ENCODE measurements at places on chromosomes 13 and 19.

DNA sequence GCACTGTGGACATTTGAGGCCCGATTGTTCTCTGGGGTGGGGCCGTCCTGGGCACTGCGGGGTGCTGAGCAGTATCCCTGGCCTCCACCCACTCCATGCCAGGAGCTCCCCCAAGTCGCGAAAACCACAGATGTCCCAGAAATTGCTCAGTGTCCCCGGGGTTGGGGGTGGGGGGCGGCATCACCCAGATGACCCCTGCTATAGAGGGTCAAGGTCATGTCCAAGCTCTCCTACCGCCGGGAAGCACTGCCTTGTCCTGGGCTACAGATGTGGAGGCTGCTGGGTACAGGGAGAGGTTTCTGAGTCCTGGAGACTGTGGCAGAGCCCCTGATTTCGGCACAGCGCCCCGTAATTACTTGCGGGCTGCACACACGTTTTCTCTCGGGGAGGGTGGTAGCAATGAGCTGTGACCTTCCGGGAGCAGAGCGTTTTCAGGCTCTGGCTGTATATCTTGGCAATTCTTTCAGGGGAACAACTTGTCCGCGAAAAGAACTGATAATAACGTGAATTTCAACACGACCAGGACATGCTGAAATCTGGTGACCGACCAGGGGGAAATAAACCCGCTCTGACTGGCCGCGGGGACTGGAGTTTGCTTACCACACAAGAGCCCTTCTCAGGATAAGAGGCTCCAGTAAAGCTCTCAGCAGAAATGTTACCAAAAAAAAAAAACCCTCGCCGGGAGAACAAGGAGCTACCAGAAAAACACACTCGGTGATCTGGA is 68.1 kb downstream of the GNG7 start:
- DNase-seq = no peak

- no peak for DNase-seq
Measured at GRCh38 chr19:48308631-48309586, 16.4 kb upstream of the EMP3 start.

DNA sequence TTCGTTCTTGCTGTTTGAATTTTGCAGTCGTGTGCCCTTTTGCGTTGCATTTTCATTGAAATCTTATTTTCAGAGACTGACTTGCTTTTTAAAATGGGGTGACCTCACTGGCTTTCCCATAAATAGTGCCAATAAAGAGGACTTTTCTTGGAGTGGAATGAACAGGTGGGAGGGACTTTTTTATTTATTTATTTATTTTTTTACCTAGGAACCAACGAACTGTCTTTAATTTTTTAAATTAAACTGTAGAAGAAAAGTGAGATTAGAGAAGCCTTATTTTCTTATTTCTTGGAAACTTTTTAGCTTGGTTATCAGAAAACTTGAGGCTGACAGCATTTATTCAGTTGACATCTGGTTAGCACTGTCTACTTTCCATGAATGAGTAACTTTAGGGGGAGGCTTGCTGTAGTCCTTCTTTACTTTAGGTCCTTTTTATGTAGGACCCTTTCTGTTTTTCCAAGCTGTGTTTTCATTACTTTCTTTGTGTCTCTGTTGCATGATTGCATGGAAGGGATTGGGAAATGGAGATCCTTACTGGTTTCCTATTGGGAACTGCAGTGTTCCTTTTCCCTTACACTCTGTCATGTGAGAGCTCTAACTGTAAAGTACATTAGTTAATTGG is 1.7 kb downstream of the SLAIN1 start:
- no peak for DNase-seq

- no peak for DNase-seq
Measured at GRCh38 chr13:24091080-24091479, 69.4 kb upstream of the SPATA13 start.

DNA sequence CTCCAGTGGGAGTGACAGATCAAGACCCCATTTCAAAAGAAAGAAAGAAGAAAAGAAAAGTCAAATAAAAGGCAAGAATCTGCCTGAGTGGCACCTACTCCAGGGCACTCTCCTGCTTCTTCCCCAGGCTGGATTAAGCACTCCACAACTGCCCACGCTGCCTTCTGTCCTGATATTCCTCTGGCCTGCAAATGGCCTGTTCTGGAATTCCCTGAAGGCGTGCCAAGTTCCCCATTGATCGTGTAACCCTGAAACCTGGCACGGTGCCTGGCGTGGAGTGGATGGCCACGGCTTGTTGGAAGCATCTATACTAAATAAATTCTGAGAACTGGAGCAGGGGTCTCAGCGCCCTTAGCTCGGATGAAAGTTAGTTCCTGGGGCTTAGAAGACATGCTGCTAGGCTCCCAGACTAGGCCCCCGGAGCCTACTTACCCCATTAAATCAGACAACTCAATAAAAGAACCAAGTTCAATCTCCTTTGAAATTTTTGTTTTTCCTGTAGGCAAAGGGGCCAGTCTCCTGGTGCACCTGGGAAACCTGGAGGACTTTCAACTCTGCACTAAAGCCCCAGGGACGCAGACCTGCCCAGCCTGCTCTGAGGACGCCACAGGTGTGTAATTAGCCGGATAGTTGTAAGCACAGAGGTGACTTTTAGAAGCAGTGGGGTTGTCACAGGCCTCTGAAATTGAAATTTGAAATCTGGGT is 21.9 kb downstream of the ANKRD27 start:
- DNase-seq = no peak

GRCh38 chr19:36745870-36746269 is 26.7 kb downstream of the ZNF850 start:
- DNase-seq = no peak

DNA sequence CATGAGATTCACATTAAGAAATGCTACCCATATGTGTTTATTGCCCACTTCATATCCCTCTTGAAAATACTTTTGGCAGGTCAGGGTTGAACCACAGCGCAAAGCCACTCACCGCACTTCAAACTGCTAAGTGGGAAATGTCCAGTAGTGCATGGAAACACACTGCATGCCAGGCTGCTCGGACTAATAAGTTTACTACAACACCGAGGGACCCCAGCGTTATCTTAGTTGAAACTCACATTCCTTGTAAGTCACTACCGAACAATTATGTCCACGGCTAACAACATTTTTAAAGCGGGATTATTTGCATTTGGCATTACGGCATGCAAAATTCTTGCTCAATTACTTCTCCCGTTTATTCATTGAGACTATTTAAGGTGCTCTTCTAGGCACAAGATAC is 4.0 kb downstream of the BRD4 start:
- no peak for DNase-seq

GRCh38 chr13:93437081-93437480 is 210.5 kb downstream of the GPC6 start:
- no peak for DNase-seq

GRCh38 chr19:10412257-10412977 is 7.9 kb upstream of the PDE4A start:
- DNase-seq = no peak

DNA sequence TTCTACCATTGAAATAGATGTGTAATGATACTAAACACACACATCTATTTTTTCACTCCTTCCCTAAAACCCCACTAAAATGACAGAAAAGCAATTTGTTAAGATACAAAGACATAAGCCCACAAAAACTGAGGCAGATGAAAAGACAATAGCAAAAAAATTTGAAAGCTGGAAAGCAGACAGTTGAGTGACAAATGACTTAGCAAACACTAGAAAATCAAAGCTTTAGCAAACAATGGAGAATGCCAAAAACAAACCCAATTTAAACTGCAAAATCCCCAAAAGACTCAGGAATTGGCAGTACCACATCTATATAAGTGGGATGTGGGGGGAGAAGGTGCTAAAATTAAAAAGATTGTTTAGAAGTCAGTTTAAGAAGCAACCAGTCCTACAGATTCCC is 9.5 kb downstream of the TSC22D1 start:
- DNase-seq = no peak

DNA sequence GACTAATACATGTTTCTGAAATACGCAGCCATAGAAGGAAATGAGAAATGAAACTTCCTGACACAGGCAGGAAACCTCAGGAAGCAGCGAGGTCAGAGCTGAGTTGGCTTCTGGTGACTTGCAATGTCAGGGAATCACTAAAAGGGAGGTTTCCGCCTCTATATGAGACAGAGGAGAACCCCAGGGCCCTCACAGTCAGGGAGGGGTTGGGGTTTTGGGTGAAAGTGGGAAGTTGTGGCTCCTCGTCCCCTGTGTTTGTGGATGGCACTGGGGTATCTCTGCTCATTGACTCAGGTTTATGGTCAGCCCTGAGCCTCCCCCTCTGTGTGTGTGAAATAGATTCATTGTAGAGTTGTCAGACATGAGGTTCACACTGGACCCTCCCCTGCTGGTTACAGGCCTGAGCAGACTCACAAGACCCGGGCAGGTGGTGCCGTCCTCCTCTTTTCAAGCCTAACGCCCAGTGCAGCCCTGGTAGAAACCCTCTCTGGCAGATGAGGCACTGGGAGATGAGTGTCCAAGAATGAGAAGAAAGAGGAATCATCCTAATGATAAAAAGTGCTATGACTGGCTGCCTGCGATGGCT is 5.5 kb upstream of the LILRA6 start:
- DNase-seq = no peak

- DNase-seq = no peak
Measured at GRCh38 chr13:113855931-113856715, 7.8 kb downstream of the GAS6 start.

DNA sequence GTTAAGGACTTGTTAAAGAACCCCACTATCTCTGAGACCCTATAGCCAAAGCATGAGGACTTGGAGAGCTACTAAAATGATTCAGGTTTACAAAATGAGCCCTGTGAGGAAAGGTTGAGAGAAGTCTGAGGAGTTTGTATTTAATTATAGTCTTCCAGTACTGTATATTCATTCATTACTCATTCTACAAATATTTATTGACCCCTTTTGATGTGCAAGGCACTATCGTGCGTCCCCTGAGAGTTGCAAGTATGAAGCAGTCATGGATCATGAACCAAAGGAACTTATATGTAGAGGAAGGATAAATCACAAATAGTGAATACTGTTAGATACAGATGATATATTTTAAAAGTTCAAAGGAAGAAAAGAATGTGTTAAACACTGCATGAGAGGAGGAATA is 84.4 kb downstream of the DNAJC15 start:
- no peak for DNase-seq

DNA sequence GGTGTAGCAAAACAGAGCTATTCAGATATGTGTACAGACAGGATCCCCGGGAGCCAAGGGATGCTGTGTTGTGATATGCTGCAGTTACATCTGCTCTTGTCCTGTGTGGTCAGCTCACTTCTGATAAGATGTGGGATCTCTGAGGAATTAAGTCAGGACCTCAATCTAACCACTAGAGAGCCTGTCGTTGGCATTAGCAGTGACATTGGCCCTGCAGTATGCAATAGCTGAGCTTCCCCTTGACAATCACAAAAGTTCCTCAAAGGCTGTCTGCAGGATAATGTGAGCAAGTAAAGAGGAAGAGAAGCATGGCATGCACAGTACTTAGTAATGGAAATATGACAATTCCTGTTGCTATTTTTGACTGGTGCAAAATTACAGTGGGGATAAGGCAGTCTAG is 203.4 kb upstream of the MIR17HG start:
- no peak for DNase-seq

DNA sequence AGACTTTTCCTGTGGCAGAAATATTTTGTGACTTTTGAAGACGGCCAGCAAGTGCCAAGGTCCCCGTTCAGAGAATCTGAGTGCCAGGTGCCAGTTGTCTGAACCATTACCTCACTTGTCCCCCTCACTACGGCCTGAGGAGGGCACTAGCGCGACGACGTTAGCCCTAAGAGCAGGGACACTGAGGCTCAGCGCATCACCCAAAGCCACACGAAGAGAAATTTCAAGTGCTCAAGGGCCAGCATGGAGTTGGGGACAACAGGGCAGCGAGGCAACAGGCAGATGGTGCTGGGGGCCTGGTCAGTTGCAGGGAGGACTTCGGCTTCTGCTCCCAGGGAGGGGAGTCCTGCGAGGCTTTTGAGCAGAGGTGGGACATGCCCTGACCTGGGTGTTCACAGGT is 9.5 kb upstream of the TYK2 start:
- no peak for DNase-seq

DNA sequence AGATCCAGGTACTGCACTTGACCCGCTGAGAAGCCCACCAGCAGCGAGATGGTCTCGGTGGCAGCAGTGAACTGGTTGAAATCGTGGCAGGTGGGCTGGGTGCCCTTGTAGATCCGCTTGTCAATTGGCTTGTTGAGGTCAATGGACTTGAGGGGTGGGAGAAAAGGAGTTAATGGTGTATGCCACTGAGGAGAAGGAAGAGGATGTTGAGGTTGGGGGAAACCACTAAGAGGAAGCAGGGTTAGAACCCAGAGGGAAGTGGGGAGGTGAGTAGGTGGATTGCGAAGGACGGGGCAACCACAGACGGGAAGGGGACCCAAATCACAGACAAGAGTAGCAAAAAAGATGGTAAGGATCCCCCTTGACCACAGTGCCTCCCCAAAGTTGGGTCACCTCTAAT is 1.7 kb downstream of the DMWD start:
- no peak for DNase-seq

GRCh38 chr13:113918580-113918979 is 54.7 kb upstream of the GAS6 start:
- no peak for DNase-seq

DNA sequence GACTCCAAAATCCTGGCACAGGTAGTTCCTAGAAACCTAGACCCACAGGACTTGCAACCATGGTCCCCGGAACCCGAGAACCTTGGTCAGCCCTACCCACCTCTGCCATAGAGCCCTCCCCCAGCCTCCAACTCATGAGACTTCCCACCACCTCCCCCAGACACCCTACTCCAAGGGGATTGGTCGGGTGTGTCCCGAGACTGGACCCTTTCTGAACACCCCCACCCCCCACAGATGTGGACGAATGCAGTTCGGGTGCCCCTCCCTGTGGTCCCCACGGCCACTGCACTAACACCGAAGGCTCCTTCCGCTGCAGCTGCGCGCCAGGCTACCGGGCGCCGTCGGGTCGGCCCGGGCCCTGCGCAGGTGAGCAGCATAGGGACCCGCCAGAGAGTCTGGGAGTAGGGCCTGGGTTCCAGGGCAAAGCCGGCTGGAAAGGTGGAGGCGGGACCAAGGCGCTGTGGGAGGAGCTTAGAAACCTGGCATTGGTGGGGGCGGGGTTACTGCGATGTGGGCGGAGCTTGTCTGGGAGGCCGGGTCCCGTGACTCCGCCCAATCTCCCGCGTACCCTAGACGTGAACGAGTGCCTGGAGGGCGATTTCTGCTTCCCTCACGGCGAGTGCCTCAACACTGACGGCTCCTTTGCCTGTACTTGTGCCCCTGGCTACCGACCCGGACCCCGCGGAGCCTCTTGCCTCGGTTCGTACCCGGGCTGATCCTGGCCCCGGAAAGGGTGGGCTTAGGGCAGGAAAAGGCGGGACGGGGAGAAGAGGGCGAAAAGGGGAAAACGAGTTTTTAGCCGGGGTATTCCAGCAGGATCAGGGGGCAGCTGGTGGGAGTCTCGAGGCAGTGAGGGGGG is 11.9 kb downstream of the LTBP4 start:
- DNase-seq = peak; percentile 84
